ENCODE measurements at places on chromosomes 5 and 9.

GRCh38 chr5:67315082-67315989, 118.7 kb upstream of the CD180 start:
- no peak for DNase-seq

GRCh38 chr9:36318212-36318802, 60.1 kb upstream of the GNE start:
- DNase-seq: no peak

DNA sequence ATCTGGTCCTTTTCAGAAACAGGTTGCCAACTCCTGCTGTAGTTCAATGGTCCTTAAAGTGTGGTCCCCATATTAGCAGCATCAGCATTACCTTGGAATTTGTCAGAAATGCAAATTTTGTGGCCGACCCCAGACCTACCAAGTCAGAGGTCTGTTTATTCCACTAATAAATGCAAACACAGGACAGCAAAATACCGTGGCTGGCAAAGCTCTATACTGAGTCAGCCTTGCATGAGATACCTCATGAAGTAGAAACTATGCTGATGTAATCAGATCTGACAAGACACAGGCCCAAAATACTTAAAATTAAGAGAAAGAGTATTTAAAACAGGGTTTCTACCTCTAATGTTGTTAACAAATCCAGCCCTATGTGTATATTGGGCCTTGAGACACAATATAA, 3.0 kb downstream of the GOLM1 start:
- DNase-seq: no peak

DNA sequence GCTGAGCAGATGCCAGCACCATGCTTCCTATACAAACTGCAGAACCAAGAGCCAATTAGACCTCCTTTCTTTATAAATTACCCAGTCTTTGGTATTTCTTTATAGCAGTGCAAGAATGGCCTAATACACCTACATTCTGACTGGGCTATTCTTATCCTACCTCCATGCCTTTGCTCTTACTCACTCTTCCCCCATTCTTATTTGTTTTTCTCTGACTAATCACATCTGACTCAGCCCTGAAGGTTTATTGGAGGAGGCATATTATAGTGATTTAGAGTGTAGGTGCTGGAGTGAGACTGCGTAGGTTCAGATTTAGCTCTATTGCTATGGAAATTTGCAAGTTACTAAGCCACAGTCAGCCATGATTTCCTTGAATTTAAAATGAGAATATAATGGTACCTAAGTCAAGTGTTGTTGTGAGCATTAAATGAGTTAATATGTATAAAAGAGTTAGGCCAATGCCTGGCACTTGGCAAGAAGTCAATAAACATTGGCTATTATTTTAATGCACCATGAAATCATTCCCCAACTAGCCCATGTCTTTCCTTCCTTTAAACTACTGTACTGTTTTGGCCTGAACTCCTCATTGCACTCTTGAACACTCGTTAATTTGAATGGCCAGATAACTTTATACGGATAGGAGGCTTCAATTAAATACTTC, 531.2 kb upstream of the ZNF608 start:
- no peak for DNase-seq

- no peak for DNase-seq
Measured at GRCh38 chr9:36940500-36940853, 93.6 kb downstream of the PAX5 start.

DNA sequence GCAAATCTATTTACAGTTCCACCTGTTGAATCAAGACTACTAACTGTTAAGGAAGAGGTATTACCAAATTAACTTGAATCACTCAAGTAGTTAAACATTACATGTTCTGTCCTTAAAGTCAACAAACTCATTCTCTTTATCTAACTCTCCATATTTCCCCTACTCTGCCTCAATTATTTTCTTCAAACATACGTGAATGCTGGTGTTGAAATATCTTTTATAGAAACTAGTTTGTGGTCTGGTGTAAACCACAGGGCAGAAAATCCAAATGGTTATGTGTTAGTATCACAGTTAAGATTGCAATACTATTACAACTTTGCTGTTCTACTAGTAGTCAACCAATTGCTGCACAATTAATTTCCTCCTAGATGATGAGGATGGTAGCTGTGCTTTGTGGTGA, 603.5 kb downstream of the KCTD16 start:
- DNase-seq: no peak

DNA sequence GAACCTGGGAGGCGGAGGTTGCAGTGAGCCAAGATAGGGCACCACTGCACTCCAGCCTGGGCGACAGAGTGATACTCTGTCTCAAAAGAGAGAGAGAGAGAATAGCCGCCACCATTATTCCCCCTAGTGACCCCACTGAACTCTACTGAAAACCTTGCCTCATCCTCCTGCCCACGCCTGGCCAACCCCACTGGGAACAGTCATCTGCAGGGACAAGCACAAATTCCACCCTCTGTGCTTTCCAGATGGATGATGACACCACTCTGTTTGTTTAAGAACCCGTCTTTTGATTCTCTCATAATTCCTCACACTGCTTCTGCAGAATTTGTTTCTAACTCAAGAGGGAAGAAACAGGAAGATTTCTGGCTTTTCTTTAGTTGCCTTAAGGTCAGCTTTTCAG, 12.2 kb downstream of the BHMT2 start:
- DNase-seq: no peak

DNA sequence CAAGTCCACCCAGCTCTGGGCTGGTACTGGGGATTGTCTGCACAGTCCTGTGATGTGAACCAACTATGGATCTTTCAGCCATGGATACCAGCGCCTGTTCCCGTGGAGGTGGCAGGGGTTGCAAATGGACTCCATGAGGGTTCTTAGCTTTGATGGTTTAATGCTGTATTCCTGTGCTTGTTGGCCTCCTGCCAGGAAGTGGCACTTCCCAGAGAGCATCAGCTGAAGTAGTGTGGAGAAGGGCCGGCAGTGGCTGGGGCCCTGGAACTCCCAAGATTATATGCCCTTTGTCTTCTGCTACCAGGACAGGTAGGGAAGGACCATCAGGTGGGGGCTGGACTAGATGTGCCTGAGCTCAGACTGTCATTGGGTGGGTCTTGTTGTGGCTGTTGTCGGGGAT, 1104.8 kb upstream of the COX7C start:
- no peak for DNase-seq

- DNase-seq: no peak
Measured at GRCh38 chr5:82911910-82912309, 165.3 kb downstream of the TMEM167A start.

- DNase-seq: no peak
Measured at GRCh38 chr5:55544341-55544740, 9.6 kb upstream of the PLPP1 start.

DNA sequence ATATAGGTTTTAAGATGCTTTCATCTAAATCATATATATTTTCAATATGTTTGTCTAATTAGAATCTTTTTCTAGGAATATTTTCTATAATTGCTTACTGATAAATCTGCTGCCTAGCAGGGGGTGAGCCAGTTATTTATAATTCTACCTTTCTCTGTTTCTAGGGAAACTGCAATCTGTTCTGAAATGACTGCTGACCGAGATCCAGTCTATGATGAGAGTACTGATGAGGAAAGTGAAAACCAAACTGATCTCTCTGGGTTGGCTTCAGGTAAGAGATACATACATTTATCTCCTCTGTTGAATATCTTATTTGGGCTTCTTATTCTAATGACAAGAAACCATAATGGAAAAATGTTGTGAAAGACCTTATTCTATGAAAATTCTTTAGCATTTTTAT, 127.3 kb downstream of the XRCC4 start:
- DNase-seq: no peak

GRCh38 chr5:142612494-142613270, 73.2 kb downstream of the FGF1 start:
- DNase-seq: no peak

DNA sequence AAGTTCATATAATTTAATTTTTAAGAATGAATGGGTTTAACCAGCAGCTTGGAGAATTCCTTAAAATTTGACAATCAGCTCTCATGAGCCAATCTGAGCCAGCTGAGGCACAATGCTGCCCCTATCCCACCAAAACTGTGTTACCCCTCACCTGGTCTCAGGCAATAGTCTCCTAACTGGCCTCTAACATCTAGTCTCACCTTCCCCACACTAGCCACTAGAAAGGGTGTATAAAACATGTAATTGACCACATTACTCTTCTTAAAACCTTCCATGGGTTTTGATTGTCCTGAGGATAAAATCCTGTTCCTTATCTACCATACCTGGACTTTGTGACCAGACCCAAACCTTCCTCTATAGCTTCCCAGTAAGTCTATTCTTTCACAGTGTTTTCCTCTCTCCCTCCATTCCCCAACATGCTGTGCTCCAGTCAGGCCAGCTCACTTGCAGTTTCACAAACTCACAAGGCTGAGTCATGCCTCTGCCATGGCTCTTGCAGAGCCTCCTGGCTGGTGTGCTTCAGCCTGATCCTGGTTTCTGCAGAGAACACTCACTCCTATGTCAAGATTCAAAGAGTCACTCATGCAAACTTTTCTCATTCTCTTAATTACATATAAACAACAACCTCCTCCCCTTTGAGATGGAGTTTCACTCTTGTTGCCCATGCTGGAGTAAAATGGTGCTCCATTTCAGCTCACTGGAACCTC, 16.0 kb upstream of the ZCCHC7 start:
- DNase-seq: no peak

DNA sequence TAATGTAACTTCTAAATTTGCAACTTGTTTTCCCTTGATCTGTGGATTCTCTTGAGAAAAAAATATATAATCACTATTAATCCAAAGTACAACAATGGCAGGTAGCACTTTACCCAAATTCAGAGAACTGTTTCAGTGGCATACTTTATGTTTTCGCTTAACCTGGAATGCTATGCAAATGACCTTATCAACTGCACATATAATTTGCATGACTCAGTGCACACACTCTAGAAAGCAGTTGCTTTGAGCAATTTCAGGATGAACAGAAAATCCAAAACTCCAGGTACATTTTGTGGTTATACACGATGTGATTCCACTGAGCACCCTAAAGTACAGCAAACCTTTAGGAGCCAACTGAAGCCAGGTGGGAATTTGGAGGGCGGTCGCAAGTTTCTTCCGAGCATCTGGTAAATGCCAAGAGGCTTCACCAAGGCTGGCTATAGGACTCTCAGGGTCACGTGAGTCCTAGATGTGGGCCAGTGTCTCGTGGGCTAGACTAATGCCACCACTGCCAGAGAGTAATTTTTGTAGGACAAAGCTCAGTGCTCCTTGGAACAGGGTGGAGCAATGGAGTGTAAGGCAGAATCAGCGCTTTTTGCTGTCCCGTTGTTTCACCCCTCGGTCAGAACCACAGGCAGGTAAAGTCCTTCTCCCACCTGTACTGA, 37.3 kb downstream of the DMGDH start:
- no peak for DNase-seq

DNA sequence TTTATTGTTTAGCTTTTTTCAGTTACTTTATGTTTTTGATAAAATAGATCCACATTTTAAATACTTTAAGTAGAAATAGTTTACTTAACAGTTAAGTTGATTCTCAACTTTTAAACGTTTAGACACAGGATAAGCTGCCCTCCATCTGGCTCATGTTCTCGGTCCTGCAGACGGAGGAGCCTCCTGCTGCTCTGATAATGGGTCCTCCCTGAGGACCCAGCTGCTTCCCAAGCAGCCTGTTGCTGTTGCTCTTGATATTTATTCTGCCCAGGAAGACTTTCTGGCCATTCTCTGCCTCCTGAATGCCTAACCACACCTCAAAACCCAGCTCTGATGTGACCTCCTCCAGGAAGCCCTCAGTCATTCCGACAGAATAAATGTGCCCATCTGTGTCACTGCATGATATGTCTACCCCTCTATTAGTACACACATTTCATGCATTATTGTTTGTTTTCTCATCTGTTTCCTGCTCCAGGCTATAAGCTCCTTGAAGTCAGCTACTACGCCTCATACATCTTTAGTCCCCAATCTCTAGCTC, 267.2 kb upstream of the MSX2 start:
- DNase-seq: no peak

GRCh38 chr5:77871016-77871415, 94.9 kb upstream of the TBCA start:
- no peak for DNase-seq

GRCh38 chr9:126687930-126688461, 74.3 kb downstream of the LMX1B start:
- no peak for DNase-seq

- no peak for DNase-seq
Measured at GRCh38 chr5:64451551-64451950, 54.3 kb upstream of the RGS7BP start.

DNA sequence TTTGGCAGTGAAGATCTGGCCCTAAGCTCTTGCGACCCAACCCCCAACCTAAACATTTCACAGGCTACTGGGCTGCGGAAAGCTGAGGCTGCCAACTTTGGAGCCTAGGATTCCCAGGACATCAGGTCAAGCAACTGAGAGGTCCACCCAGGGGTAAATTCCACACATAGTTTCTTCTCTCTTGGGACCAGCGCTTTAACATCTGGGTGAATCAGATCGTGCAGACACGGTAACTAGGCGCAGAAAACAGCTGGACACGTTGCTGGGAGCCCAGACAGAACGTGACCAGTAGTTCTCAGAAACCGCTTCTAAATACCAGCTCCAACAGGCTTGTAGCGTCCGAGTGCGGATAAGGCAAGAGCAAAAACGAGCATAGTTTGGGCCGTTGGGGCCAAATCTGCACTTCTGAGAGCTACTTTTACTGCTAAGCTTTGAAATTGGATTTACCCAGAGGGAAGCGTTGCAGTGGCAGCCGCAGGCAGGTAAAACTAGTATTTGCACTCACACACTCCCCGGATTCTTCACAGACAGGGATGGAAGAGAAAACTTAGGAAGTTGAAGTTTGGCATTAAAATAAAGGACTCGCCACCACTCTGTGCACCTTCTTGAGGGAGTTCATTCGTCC, 11.8 kb downstream of the ITGA1 start:
- DNase-seq: no peak

GRCh38 chr5:83270311-83270710, 193.0 kb downstream of the XRCC4 start:
- no peak for DNase-seq

GRCh38 chr5:14779975-14780374, 91.6 kb downstream of the ANKH start:
- DNase-seq: no peak

DNA sequence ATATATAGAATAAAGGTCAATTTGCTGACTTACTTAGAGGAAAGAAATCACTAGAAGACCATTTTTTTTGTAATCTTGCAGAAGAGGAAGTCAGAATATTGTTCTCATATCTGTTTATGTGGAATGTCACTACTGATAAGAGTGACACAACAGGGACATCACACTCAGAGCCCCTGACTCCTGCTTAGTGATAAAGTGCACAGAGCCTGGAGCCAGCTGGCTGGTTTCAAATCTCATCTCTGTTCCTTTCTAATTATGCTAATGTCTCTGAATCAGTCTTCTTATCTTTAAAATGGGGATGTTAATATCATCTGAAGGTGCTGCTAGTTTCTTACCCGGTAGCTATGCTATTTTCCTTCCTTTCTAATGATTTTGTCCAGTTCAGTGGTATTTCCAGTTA, 58.6 kb upstream of the LIFR start:
- DNase-seq: no peak

DNA sequence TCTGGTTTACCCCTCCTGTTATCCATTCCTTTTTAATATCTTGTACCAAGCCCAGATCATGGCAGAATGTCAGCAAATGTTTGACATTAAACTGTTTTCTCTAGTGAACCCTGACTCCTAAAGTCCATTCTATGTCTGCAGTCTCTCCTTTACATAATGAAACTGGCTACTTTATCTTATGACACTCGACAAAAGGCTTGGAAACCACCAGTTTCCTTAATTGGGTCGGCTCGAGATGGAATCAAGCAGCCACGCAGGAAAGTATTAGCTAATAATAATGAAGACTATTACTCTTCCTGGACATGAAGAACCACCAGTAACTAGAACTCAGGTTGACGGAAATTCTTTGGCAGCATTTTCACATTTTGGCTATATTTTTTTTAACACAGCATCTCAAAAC, 17.5 kb downstream of the DAP start:
- DNase-seq: no peak

- DNase-seq: no peak
Measured at GRCh38 chr9:131721076-131721475, 18.8 kb downstream of the RAPGEF1 start.
